Stimulated activated CD8-positive, alpha-beta memory T cell treated with anti-CD3 and anti-CD28 coated beads, Interleukin-4, amount 100 ng/mL, for 1 hour (primary cell): ENCODE measurements at places on chromosomes 6 and 20.

DNA sequence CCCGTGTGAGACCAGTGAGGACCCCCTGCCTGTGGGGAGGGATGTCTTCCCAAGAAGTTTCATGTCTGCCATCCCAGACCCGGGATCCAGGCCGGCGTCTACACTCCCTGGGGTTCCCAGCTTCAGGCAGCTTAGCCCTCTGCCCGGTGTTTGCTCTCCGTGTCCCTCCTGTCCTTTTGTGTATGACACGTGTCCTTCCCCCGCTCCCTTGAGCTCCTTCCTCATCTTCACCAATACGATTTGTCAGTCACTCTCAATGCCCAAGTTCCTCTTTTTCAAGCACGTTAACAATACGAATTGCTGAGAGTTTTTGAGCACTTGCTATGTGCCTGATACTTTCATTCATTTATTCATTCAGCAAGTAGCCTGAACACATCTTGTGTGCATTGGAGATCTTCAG, 115.6 kb upstream of the PTPN1 start:
- DNase-seq = no peak

- no peak for DNase-seq
Observed at GRCh38 chr6:132354517-132355167, 46.6 kb downstream of the MOXD1 start.

GRCh38 chr6:2482773-2483172, 237.4 kb upstream of the GMDS start:
- no peak for DNase-seq

- DNase-seq = no peak
Observed at GRCh38 chr6:113723182-113723581, 134.0 kb upstream of the MARCKS start.
